Eye (tissue), 1 donor: ENCODE measurements at places on chromosomes 7 and 10.

DNA sequence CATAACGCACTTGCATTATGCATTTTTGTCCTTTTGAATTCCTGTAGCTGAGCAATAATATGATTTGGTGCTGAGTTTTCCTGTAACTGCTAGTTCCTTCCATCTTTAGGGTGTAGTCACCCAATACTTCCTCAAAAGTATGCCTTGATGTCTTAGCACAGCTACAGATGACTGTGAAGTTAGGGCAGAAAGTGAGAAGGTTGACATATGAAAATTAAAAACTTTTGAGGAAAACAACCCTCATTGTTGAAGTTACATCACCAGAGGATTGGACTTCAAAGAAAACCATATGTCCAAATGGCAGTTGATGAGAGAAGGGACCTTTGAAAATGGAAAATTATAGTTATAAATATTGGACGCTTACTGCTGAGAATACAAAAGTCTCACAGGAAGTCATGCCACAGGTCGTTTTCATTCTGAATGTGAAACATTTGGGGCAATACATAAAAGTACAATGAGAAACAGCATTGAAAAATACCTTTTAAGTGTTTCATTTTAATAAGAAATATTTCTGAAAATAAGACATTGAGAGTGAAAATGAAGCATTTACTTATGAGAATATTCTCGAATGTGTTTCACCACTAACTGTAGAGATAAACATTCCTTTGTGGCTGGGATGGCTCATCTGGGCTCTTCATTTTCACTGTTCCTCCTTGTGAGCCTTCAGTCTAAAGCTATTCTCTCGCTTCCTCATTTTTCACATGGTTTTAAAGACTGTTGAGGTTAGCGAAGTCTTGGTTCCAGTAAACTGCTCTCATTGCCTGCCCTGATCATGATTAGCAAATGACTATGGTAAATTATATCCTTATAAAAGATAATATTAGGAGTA is 61.4 kb upstream of the NME8 start:
- DNase-seq, result no peak

DNA sequence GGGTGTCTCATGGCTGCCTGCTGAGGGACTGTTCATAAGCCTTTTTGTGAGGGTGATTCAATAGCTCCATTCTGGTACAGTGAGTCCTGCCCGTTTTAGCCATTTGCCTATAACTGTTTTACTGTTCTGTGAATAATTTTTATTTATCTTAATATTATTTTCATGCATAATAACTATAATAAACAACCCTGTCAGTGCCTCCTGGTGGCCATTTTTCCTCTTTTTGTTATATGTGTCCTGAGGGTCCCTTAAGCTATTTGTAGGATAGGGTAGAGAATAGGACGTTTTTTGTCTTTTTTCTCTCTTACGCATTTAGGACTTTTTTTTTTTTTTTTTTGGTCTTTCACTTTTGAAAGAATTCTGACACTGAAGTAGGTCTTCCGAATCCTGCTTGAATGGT is 2.9 kb downstream of the C1QL3 start:
- peak; percentile 29 for DNase-seq

DNA sequence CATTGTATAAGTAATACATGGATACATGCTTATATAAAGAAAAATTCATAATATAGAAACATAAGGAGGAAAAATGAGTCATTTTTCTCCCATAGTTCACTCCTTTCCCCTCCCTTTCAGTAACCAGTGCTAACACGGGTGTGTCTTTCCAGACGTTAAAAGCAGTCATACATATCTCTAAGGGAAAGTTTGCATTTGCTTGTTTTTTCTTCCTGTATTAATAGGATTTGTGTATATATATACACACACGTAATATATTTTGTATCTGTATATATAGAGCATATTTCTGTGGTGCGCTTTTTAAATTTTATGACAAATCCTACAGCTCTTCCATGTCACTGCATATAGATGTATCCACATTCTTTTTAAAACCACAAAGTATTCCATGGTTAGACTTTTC is 78.8 kb downstream of the RALA start:
- no peak for DNase-seq

DNA sequence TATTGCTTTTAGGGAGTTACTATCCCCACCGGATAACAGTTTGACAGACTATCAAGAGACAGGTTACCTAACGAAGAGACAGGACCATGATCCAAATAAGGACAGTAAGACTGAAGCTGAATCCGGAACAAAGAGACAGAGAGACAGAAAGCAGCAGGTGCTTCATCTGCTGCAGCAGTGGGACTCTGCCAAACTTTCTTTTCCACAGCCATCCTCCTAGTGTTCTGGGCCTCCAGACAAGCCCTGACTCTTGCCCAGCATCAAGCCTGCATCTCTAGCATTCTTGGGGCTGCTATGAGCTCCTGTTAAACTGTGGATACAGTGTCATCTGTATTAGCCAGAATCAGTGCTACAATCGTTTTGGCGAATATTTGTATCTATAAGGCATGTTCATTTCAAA is 761.7 kb downstream of the GRID1 start:
- no peak for DNase-seq

DNA sequence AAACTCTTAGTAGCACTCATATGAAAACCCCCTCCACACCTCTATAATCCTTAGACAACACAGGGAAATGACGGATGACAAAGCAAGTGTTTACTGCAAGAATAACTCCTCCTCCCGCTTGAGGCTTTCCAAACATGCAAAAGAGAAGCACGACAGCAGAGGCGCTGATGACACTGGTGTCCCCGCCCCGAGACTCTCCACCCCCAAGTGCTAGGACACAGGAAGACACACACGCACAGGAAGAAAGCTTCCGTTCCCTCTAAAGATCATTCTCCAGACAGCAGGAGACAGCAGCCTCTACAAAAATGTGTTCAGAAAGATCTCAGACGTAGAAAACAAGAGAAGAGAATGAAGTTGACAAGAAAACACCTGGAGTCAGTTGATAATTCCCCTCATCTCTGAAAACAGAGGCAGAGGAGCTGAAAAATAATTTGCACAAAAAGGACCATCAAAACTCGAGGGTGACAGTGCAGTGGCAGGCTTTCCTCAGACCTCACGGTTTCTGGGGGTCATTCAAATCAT is 90.2 kb downstream of the DLG5 start:
- no peak for DNase-seq
